ENCODE measurements at places on chromosomes 11 and 22.

DNA sequence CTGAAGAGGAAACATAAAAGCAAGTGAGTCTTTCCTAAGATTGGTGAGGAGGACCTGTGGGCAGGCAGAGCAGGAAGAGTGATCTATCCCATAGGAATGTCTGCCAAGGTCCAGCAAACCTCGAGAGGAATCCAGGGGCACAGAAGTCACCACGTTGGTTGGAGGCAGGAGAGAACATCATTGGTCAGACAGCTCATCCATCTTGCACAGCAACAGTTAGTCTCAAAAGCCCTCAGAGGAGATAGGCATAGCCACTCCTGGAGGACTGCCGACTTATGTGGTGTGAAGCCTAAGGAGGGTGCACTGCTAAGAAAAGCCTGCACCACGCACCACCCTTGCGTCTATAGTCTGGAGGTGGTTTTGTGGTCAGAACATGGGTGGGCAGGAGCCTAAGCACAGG is 109.1 kb downstream of the RASSF10 start:
- DNase-seq = no peak

DNA sequence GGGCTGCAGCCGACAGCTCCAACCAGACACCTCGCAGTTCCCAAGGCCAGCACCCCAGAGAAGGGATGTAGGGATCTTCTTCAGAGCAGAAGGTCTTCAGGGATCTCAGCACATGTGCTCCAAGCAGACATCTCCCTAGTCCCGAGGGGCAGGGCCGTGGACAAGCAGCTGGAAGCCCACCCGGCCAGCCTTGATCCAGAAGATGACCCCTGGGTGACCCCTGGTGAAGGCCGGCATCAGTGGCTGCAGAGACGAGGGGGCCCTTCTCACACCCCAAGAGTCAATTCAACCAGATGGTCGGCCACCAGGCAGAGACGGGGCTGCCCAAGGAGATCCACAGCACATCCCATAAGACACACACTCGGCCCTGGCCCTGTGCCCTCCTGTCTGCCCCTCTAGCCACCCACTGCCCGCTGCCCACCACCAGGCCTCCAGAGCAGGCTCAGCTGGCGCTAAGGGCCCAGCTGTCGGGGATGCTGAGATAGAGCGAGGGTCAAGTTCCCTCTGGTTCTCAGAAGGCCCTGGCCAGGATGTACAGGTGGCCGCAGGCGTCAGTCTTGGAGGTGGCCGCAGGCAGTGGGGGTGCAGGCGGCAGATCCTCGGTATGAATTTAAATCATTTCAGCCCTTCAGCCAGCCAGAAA is 168.3 kb downstream of the BRD1 start:
- DNase-seq = no peak

DNA sequence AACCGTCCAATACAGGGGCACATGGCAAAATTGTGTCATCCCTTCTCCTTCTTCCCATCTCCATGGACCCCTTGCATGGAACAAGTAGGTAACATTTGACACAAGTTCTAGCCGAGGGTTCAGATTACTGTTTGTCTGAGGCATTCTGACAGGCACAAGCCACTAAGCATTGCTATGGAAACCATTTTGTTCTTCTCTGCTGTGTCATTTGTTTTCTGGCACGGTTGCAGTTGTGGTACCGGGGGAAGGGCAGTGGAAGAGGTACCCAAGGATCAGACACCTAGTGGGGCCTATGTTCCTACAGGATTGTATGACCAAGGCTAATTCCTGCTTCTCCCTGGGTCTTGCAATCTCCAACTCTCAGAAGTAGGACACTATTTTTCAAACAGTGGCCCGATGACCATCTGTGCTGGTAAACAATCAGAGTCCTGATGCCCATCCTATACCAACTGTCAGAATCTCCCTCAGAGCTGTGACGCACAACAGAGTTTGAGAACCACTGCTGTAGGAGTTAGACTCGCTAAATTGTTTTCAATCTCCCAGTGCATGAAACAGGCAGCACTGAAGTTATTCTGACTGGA is 69.3 kb downstream of the KCNC1 start:
- DNase-seq = peak; percentile 22

GRCh38 chr11:116101902-116102301 is 597.7 kb upstream of the CADM1 start:
- DNase-seq = no peak

- no peak for DNase-seq
These were observed 6.2 kb downstream of the LARGE2 start for GRCh38 chr11:45928535-45929215.

GRCh38 chr11:11396301-11397035 is 43.4 kb upstream of the CSNK2A3 start:
- DNase-seq = no peak

DNA sequence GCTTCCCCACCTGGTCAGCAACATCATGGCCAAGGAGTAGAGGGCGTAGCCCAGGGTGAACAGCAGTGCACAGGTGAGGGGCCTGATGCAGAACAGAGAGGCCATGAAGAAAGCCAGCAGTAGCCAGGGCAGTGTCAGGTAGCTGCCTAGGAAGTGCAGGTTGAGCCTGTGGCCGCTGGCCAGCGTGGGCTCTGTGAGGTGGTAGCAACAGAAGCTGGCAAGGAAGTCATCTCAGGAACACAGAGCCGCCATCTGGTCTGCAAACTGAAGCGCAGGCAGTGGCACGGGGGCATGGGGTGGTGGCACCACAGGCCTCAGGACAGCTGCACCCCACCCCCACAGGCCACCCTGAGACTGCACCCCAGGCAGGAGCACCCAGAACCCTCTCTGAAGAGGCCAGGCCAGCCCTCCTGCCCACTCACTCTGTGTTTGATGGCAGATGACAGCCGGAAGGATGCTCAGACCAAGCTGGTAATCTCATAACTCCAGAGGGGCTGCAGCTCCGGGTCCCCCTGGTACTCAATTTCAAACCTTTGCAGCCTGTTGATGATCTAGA is 95.3 kb downstream of the MED15 start:
- DNase-seq = no peak

DNA sequence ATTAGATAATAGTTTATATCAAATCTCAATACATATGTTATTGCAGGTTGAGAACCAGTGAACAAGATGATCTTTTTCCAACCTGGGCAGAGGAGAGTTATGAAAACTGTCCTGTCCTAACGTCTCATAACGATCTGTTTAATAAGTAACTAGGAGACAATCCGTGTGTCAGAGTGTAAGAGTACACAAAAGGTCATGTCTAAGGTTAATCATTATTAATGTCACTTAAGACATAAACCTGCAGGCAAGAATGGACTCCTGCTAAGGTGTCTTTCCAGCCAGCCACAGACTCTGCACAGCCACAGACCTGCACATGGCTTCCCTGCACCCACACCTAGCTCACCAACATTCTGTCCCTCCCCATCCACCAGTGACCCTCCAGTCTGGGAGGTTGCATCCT is 10.1 kb downstream of the SLC5A4 start:
- no peak for DNase-seq

DNA sequence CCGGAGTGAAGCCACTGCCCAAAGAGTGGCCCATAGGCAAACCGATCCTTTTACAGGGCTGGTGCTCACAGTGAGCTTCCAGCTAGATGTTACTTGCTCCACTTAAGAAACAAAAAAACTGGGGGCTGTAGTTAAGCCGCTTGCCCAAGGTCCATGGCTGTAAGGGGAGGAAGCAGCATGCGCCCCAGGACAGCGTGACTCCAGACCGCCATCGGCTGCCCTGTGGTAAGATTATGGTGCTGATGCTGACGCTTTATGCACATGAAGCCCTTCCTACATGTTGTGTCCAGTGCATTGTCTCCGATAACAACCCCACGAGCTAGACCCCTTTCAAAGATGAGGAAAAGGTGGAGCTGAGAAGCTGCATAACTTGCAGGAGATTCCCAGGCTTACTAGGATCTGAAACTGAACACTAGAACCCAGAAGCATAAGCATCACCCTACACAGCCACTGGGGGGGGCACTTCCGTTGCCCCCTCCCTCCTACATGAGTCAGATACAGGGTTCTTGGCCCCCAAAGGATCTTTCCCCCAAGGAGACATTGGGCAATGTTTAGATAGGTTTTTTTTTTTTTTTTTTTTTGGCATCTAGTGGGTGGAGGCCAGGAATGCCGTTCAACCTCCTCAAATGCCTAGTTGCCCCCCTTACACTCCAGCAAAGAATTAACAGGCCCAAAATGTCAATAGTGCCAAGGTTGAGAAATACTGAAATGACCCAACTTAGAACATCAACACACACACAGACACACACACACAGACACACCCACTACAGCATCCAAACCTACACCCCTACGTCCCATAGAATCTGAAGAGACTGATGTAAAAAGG is 53.9 kb downstream of the MN1 start:
- no peak for DNase-seq
